Stimulated activated CD4-positive, alpha-beta T cell treated with anti-CD3 and anti-CD28 coated beads, Interleukin-1b, Interleukin-23, amount 100 ng/mL, for 4 hours (primary cell): ENCODE measurements at places on chromosomes 13 and 19.

GRCh38 chr19:11446652-11447301 is 11.3 kb downstream of the PRKCSH start:
- peak; percentile 47 for DNase-seq

DNA sequence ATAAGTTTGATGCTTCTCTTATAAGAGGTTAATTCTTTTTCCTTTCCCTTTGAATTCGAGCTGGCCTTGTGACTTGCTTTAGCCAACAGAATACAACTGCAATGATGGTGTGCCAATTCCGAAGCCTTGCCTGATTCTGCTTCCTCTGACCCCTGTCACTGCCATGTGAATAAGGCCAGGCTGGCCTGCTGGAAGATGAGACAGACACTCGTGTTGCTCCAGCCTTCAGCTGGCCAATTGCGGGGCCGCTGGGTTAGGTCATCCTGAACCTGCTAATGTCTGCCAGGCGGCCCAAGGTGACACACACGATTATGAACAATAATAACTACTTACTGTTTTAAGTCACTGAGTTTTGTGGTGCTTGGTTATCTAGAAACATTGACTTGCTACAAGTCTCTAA is 352.0 kb downstream of the MYO16 start:
- no peak for DNase-seq

DNA sequence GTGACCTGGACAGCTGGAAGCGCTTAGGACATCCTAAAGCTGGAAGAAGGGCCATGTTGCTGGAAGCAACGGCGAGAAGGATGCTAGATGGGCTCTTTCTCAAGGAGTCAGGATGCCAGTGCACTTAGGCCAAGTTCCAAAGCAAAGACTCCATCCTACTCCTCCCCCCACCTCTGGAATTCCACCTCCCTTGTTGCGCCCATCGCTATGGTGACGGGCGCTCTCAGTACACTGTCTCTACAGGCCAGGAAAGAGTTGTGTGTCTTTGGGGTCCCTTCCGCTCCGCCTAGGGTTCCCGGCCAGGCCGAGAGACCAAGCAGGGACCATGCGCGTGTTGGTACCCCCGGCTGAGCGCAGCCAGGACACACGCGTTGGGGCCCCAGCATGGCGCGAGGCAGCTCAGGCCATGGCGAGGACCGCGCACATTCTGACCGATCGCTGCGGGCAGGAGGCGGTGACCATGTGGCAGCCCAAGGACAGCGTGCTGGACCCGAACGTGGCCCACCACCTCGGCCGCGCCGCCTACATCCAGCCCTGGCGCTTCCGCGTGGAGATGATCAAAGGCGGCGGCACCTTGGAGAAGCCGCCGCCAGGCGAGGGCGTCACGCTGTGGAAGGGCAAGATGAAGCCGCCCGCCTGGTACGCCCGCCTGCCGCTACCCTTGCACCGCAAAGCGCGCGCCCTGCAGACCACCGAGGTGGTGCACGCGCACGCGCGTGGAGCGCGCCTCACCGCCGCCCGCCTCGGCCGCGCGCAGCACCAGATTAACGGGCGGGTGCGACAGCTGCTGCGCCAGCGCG is 31.0 kb upstream of the SLC1A6 start:
- DNase-seq, result no peak

GRCh38 chr13:110312339-110313031 is 5.4 kb downstream of the COL4A2 start:
- DNase-seq, result no peak

- no peak for DNase-seq
Measured at GRCh38 chr13:93744033-93744432, 517.4 kb downstream of the GPC6 start.
